Nucleus accumbens (tissue), 56 donors: ENCODE measurements at places on chromosomes 11 and 22.

DNA sequence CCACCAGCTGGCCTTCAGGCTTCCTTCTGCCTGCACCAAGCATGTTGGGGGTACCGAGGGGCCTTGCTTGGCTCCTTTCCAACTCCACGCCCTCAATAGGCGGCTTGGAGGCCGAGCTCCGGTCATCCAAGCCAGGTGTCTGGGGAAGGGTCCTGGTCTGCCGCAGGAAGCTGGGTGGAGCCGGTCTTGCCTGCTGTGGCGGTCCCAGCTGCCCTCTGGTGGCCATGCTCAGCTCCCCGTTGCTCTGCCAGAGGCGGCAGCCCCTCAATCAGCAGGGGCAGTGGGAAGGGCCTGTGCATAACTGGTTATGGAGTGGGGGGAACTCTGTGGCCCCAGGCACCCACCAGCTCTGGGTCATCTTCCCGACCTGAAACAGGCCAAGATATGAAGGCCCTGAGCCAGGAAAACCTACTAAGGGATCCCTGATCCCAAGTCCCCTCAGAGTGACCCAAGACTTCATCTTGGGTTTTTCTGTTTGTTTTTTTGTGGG is 3.2 kb downstream of the ARVCF start:
- DNase-seq: peak; percentile 28

GRCh38 chr11:26987731-26988130 is 6.2 kb upstream of the FIBIN start:
- no peak for DNase-seq

DNA sequence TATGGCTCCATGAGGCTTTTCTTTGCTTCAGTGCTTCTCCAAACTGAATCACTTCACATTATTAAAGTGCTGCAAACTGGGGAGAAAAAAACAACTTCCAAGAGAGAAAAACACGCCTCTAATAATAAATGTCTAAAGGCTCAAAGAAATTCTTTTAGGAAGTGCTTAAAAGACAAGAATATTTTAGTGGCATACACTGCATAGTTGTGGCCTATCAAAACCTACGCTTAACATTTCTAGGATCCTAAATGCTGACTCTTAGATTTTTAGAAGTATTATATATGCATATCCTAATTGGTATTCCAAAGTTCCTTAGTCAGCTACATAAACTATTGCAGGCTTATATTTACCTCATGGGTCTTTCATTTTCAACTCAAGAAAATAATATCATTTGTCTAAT is 879.0 kb upstream of the CCDC90B start:
- no peak for DNase-seq

DNA sequence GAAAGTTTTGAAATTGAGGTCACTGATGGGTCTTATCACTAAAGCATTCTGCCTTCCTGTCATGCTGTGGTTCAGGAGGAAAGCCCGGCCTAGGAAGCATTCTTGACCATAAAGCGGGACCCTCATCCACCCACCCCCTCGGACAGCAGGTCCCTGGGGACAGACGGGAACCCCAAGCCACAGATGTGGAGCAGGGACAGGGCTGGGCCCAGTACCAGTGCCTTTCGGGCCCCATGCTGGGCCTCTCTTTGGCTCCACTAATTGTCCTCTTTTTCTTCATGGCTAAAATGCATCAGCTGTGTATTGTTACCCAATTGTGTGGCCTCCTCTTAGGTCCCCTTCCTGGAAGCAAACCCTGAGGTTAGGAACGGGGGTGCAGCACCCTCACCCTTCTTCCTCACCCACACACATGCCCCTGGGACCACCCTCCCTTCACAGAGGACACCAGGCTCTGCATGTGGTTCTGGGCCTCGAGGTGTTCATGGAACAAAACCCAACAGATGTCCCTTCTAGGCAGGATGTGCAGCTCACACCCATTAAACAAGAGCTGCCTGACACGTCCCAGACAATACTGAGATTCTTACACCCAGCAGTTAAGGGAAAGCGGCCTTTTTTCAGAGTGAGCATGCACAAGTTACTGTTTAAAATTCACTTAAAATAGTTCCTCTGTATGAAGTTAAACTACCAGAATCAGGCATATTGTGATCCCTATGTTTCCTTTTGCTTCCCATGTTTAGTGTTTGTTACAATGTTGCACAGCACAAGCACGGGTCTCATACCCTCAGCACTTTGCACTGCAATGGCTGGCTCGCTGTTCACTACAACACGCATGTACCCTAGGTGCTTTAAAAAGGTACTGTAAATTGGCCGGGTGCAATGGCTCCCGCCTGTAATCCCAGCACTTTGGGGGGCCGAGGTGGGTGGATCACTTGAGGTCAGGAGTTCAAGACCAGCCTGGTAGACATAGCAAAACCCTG is 807.6 kb downstream of the BRD1 start:
- no peak for DNase-seq

DNA sequence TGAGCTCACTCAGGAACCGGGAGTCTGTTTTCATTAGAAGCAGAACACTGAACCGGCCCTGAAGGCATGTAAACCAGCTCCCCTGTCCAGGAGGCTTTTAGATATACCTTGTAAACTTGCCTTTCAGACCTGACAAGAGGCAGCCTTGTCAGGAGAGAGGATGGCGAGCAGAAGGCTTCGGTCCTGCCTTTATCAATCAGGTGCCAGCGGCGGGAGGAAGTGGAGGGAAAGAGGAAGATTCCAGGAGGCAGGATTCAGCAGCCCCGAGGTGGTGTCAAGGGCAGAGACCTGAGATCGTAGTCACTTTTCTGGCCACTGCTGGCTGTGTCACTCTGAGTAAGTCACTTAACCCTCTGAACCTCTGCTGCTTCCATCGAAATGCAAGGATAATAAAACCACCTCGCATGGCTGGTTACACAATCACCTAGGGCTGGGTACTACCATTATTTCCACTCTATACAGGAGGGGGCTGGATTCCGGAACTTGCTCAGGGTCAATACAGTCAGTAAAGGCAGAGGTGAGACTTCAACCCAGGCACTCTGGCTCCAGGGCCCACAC is 181.0 kb downstream of the CHST1 start:
- DNase-seq: no peak

DNA sequence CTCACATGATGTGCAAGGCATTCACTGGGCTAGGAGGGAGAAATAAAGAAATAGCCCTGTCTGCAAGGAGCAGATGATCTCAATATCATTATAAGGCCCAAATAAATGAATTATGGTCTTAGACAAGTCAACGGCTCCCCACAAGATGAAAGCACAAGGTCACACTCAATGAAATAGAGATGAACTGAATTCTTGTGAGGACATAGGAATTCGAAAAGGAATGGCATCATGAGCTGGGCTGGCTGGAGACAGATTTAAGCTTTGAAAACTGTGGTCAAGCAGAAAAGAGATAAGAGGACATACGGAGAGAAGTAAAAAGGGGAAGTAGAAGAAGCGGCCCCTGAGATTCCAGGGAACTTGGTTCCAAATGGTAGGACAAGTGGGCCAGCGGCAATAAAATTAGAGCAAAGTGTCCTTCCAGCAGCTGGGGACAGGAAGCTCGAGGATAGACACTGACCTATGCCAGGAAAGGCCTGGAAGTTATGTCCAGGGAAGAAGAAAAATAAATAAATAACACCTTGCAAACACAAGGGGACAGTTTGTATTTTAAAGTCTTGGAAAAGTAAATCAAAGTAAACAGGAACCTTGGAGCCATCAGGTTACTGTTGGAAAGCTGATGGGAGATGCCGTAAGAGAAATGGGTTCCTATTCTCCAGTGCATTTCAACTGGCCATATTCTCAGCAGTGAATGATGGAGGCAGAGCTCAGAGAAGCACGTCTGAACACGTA is 37.8 kb downstream of the GALNT18 start:
- DNase-seq: no peak

GRCh38 chr11:92765965-92766371 is 203.5 kb upstream of the MTNR1B start:
- DNase-seq: peak; percentile 3

- DNase-seq: no peak
Measured at GRCh38 chr11:72685560-72686480, 11.6 kb upstream of the PDE2A start.

- no peak for DNase-seq
Measured at GRCh38 chr11:130721736-130722135, 194.5 kb downstream of the SNX19 start.

DNA sequence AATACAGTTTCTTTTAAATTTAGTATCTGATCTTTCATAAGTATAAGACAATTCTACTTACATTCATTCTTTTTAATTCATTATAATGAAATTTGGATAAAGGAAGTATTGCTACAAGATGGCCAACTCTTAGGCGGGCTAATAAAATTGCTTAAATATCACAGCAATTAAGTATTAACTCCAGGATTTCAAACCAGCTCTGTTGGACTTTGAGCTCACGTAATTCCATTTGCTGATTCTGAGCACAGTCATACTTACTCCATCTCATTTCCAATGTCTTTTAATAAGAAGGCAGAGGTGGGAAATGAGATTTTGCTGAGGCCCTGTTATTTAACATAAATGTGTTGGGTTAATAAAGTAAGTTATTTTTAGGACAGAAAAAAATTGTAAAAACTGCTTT is 748.1 kb downstream of the KCNA4 start:
- no peak for DNase-seq

DNA sequence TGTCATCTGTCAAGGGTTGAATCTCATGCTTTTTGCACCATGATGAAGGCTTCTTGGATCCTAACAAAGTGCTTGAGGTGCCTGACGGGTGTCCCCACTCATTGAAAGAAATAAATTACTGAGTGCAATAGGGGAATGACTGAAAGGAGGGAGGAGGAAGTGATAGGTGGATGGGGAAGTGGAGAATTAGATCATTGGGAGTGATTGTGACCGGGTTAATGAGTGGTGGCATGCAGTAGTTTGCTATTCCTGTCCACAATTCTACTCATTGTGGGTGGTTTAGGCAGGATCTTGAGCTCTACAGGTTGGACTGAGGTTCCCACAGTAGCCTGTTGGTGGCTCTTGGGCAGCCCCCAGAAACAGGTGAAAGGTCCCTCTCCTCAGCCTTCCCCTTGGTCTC is 44.3 kb downstream of the THAP12 start:
- DNase-seq: no peak

DNA sequence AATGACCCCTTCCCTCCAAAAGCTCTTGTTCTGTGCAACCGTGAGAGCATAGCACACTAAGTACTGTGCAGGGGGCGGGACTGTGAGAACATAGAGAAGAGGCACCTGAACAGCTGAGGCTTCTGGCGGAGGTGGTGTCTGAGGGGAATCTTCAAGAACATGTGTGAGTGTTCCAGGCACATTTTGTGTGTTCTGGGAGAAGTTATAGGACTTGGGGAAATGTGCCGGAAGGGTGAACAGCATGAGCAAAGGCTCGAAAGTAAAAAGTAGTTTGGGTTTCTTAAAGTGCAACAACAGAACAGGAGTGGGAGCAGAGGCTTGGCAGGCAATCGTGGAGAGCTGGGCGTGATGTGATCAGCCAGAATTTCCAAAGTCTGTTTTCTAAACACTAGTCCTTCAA is 12.4 kb upstream of the SYN3 start:
- DNase-seq: no peak

- DNase-seq: no peak
Measured at GRCh38 chr11:72439455-72439854, 5.1 kb upstream of the CLPB start.

DNA sequence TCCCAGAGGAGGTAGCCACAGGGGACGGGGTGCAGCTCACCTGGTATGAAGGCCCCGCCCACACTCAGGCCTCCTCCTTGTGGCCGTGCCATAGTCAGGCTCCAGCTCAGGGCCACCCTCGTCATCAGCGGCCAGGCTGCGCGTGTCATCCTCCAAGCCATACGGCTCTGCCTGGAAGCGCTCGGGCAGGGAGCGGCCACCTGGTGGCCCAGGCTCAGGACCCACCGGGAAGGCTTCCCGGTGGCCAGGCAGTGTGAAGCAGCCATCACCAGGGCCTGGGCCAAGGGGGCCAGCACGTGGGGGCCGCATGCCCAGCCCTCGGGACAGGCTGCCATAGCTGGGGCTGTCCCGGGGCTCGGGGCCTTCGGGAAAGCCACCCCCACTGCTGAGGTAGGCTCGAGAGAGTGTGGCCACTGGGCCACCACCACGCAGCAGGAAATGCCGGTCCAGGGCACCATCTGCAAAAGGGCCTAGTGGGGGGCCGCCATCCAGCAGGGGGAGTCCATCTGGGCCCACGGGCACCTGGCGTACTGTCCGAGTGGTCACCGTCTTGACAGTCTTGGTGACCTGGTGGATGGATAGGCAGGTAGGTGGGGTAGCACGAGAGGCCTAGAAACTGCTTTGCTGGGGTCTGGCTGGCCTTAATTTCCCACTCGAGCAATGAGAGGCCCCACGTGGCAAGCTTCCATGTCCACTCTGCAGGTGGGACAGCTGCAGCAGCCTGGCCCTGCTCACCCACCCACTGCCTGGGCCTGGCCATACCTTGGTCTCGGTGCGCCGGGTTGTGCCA is 35.3 kb downstream of the ARVCF start:
- DNase-seq: no peak

GRCh38 chr22:22870577-22871404 is 16.8 kb upstream of the IGLL5 start:
- DNase-seq: no peak

DNA sequence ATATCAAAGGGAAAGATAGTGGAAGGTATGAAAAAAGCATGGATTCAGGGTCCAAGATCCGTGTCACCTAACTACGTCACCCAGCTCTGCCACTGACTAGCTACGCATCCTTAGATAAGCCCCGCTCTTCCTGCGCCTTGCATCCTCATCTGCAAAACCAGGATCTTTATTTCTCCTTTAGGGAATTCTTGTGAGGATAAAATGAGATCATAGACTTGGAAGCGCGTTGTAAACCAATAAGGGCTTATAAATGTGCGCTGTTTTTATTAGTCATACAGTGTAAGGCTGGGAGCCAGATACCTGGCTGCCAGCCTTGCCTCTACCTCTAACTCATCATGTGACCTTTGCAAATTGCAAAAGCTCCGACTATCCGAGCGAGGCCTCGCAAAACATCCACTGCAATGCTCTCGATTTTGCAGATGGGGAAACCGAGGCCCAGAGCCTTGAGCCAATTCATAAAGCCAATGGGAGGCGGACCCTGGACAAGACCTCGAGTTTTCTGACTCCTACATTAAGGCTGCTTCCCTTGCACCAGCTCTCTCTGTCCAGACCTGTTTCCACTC is 753 bp downstream of the PRPF19 start:
- DNase-seq: no peak

- DNase-seq: no peak
Measured at GRCh38 chr11:60457576-60457975, 1.9 kb downstream of the MS4A1 start.

- no peak for DNase-seq
Measured at GRCh38 chr11:133547808-133548494, 15.7 kb upstream of the OPCML start.

DNA sequence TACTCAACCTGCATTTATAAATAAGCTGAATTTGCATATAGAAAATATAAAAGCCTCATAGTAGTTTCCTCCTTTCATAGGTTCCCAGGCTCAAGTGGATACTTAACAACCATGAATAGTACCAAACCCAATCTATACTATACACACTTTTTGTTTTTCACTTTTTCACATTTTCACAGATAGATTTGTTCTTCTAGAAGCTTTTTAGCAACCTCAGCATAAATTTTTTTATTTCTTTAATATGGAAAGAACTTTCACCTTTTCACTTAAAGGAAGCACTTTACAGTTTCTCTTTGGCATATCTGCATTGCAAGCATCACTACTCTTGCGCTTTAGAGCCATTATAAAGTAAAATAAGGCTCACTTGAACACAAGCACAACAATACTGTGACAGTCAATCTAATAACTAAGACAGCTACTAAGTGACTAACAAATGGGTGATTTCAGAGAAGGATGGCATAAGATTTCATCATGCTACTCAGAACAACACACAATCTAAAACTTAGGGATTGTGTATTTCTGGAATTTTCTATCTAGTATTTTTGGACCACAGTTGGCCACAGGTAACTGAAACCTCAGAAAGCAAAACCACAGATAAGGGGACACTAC is 1063.6 kb downstream of the FAM181B start:
- DNase-seq: no peak

- DNase-seq: no peak
Measured at GRCh38 chr11:79314906-79315689, 125.7 kb downstream of the TENM4 start.
